Neuronal stem cell (in vitro differentiated cells): ENCODE measurements at places on chromosomes 12 and 14.

DNA sequence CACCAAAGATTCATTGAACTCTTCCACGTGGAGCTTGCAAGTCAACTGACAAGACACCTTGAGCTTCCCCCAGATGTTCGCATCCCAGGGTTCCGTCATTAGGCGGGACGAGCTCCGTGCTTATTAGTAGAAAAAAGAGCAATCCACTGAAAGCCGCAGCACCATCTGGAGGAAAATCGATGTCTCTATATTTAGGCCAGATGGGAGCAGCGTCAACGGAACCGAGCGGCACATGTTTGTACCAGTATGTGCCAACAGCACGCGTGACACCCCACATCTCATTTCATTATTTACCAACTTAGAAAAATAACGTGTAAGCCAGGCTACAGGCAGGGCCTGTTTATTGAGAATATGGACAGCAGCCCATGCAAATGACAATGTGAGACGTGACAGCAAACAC lies 45.8 kb upstream of the TMEM132D start:
- H3K4me3 ChIP-seq: no peak overlapping the region
- H3K27ac ChIP-seq: no peak overlapping the region
- H3K36me3 ChIP-seq: no peaks in the 10 kb centered on the region
- no peaks in the 10 kb centered on the region for H3K27me3 ChIP-seq
- no peaks in the 10 kb centered on the region for H3K4me1 ChIP-seq

DNA sequence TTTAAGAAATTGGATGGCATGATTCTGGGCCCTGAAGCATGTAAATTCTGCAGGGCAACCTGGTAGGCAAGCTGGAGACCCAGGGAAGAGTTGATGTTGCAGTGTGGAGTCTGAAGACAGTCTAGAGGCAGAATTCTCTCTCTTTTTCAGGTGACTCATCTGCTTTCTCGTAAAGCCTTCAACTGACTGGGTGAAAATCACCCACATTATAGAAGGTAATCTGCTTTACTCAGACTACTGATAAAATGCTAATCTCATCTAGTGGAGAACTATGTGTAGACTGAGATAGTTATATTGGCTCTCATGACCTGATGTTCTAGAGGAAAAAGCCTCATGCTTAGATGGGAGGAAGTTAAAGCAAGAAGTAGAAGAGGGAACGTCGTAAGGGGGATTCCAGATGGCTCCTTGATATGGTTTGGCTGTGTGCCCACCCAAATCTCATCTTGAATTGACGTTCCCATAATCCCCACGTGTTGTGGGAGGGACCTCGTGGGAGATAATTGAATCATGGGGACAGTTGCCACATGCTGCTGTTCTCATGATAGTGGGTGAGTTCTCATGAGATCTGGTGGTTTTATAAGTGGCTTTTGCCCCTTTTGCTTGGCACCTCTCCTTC lies 723.8 kb downstream of the BCL11B start:
- H3K27me3 ChIP-seq: no peaks in the 10 kb centered on the region
- H3K27ac ChIP-seq: no peak overlapping the region
- H3K4me3 ChIP-seq: no peak overlapping the region
- no peaks in the 10 kb centered on the region for H3K4me1 ChIP-seq

GRCh38 chr14:52399921-52400595 lies 85.9 kb downstream of the PTGER2 start:
- no peak overlapping the region for H3K4me3 ChIP-seq
- H3K36me3 ChIP-seq: no peaks in the 10 kb centered on the region
- H3K27ac ChIP-seq: no peak overlapping the region
- no peak for DNase-seq
- no peaks in the 10 kb centered on the region for H3K27me3 ChIP-seq

- no peaks in the 10 kb centered on the region for H3K36me3 ChIP-seq
- no peak within 1 kb of the TSS for H3K4me3 ChIP-seq
- H3K27me3 ChIP-seq: no peaks in the 10 kb centered on the region
- no peak for DNase-seq
- H3K4me1 ChIP-seq: peaks cover 1% of the 10 kb centered on the region
Measured at GRCh38 chr12:53207042-53207441, at the start of gene ITGB7. Gene ITGB7, minus strand, starts transcription at chr12:53207251. Its CDS starts 6,808 bp downstream, at chr12:53200443.

DNA sequence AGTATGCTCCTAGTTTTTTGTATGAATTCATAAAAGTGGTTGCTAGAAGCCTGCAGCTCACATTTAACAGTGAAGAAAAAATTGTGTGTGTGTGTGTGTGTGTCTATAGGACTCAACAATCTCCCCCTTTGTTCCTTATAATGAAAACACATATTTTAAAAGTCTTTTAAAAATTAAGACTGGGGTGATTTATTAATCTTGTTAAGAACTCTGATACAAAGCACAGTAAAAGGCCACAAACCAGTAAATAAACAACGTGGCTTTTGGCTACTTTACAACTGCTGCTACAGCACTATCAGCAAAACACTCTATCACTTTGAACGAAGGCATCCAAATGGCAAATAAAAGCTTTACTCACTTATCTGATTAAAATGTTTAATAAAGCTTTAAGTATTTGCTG lies 594 bp upstream of the VCPKMT start:
- peaks cover 3% of the 10 kb centered on the region for H3K4me1 ChIP-seq
- H3K27me3 ChIP-seq: no peaks in the 10 kb centered on the region
- no peak overlapping the region for H3K4me3 ChIP-seq
- no peak overlapping the region for H3K27ac ChIP-seq
- no peak for DNase-seq

GRCh38 chr14:104293851-104294627 lies 155.7 kb downstream of the KIF26A start:
- no peak overlapping the region for H3K27ac ChIP-seq
- H3K4me1 ChIP-seq: peaks cover 11% of the 10 kb centered on the region
- no peaks in the 10 kb centered on the region for H3K27me3 ChIP-seq
- DNase-seq: no peak
- no peaks in the 10 kb centered on the region for H3K36me3 ChIP-seq
- H3K4me3 ChIP-seq: no peak overlapping the region

GRCh38 chr14:66601932-66602578 lies 94.1 kb downstream of the GPHN start:
- no peaks in the 10 kb centered on the region for H3K27me3 ChIP-seq
- no peak overlapping the region for H3K27ac ChIP-seq
- H3K36me3 ChIP-seq: no peaks in the 10 kb centered on the region
- H3K4me3 ChIP-seq: no peak overlapping the region
- no peak for DNase-seq

DNA sequence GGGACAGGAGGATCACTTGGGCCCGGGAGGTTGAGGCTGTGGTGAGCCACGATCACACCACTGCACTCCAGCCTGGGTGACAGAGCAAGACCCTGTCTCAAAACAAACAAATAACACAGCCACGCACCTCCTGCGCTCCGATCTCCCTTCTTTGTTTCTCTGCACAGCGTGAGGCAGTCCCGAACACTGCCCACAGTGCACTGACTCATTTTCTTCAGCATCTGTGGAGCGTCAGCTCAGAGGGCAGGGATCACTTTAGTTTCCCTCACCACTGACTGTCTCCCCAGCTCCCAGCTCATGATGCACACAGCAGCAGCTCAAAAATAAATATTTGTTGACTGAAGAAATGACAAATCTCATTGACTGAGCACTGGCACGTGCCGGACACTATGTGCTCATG lies 883 bp upstream of the MYL2 start:
- no peak for DNase-seq
- H3K27ac ChIP-seq: no peak overlapping the region
- peaks cover 14% of the 10 kb centered on the region for H3K4me1 ChIP-seq
- no peak overlapping the region for H3K4me3 ChIP-seq
- peaks cover 29% of the 10 kb centered on the region for H3K27me3 ChIP-seq
- H3K36me3 ChIP-seq: no peaks in the 10 kb centered on the region

DNA sequence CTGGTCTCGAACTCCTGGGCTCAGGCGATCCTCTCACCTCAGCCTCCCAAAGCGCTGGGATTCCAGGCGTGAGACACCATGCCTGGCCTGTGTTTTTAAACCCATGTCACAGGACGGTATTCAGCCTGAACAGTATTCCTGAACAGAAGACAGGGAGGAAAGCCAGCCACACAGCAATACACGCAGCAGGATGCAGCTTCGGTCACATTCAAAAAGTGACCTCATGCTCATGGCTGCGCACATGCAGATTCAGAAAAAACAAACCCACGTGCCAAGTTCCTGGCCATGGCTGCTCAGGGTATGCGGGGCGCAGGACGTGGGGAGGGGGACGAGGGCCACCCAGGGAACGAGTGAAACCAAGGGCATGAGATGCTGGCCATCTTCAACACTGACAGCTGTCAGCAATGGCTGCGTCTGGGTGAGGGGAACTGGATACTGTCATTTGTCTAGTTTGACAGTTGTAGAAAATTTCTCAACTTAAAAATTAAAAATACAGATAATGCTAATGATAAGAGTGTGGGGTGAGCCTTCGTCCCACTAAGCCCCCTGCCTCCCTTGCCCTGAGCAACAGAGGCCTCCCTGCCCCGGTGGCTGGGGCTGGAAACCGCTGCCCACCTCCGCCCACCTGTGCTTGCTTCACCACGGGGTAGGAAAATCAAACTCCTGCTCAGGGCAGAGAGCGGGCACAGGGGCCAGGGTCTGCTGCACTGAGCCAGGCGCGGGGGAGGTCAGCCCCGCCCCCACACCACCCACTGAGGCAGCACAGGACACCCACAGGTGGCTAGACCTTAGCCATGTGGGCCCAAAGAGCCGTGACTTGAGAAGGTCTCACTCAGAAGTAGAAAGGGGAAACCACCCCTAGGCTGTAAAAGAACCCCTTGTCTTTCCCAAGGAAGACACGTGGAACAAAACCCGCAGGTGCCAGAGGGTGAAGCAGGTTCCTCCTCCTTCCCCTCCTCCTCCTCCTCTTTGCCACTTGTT lies 84.2 kb downstream of the SCARB1 start:
- H3K4me1 ChIP-seq: no peaks in the 10 kb centered on the region
- H3K4me3 ChIP-seq: no peak overlapping the region
- no peak overlapping the region for H3K27ac ChIP-seq

DNA sequence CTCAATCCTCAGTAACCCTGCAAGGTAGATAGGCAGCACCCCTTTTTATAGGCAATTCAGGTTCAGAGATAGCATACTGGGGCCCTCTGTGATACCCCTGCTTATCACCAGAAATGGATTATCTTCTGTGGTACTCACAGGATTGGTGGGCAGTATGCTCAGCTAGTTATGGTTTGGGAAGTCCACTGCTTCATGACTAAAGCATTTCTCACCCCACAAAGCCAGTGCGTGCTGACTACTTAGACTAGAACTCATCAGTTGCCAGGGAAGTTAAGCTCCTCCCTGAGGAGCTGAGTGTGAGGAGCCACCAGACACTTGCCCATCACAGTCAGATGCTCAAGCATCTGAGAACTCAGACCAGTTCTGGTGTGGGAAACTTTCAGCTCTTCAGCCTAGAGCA lies 76.3 kb downstream of the SCAF11 start:
- H3K4me1 ChIP-seq: no peaks in the 10 kb centered on the region
- no peak overlapping the region for H3K27ac ChIP-seq
- no peak for DNase-seq
- no peaks in the 10 kb centered on the region for H3K36me3 ChIP-seq

GRCh38 chr14:72060917-72061316 lies 128.7 kb downstream of the RGS6 start:
- H3K4me3 ChIP-seq: no peak overlapping the region
- no peaks in the 10 kb centered on the region for H3K36me3 ChIP-seq
- no peak for DNase-seq
- H3K27ac ChIP-seq: no peak overlapping the region
- H3K4me1 ChIP-seq: peaks cover 2% of the 10 kb centered on the region
- H3K27me3 ChIP-seq: no peaks in the 10 kb centered on the region

GRCh38 chr12:34107016-34107415 lies 84.7 kb downstream of the ALG10 start:
- peak overlapping the region; percentile 46 for H3K4me3 ChIP-seq
- no peak for DNase-seq
- H3K27ac ChIP-seq: no peak overlapping the region
- no peaks in the 10 kb centered on the region for H3K27me3 ChIP-seq

GRCh38 chr12:106490264-106490663 lies 92.5 kb upstream of the RFX4 start:
- no peak overlapping the region for H3K4me3 ChIP-seq
- no peaks in the 10 kb centered on the region for H3K27me3 ChIP-seq
- H3K36me3 ChIP-seq: no peaks in the 10 kb centered on the region
- peaks cover 5% of the 10 kb centered on the region for H3K4me1 ChIP-seq

GRCh38 chr12:46763230-46763629 lies 62.6 kb downstream of the SLC38A4 start:
- no peaks in the 10 kb centered on the region for H3K4me1 ChIP-seq
- DNase-seq: no peak

DNA sequence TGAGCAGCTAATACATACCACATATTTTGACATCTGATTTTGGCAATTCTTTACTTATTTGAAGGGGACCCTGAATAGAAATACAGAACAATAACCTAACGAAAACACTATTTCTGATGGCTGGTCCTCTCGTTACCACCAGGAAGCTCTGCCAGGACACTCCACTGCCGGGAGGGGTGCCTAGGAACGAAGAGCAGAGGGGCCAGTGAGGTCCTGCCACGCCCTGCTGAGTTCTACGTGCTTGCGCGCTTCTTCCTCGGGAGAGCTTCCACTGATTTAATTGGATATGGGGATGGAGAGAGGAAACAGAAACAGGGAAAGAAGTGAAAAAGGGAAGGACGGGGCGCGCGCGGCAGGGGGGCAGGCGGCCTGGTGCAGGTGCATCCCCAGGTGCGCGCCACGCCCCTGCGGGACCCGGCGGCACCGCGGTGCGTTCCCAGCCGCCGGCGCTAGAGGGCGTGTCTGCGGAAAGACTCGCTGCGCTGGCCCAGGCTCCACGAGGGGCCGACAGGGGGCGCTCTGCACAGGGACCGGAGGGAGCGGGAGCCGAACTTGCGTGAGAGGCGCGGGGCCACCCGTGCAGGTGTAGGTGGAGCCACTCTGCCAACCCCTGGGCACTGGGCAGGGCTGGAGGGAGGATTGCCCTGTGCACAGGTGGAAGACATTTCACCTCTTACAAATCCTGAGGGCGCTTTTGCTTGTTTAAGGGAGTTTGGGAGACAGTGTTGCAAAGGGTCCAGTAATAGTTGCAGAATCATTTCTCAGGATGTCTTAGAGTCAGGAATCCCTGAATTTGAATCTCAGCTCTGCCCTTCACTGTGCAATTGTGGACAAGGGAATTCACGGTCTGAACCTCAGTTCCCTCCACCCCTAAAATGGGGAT lies 986.3 kb upstream of the TMEM132C start:
- peak; percentile 64 for DNase-seq
- H3K4me3 ChIP-seq: no peak overlapping the region
- H3K27ac ChIP-seq: no peak overlapping the region
- H3K27me3 ChIP-seq: no peaks in the 10 kb centered on the region

DNA sequence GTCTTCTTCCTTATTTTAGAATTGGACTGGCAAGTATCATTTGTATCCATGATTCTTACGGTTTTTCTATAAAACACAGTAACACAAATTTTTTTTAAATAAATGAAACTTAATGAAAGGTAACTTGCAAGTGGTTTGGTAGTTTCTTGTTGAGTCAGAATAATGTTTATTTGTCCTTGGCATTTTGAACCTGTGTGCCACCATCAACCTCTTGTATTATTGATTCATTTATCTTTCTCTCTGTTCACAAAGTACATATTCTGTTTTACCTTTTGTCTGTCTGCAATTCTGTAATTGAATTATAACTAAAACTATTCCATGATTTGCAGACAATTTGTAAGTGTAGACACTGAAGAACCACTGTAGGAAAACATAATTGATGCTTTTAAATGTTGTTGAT lies 54.7 kb downstream of the MIPOL1 start:
- no peak overlapping the region for H3K27ac ChIP-seq
- H3K4me3 ChIP-seq: no peak overlapping the region
- H3K4me1 ChIP-seq: peaks cover 3% of the 10 kb centered on the region
